Naive B cell (primary cell): ENCODE measurements at places on chromosomes 2 and 18.
A peak's percentile ranks its signal among the peaks of the same experiment; 100 is the strongest.

GRCh38 chr2:128502200-128502599 lies 183.5 kb upstream of the HS6ST1 start:
- DNase-seq, result no peak
- no peak overlapping the region for H3K4me3 ChIP-seq
- peaks cover 62% of the 10 kb centered on the region for H3K4me1 ChIP-seq
- no peak overlapping the region for H3K27ac ChIP-seq

GRCh38 chr2:212536817-212537725 lies 1.5 kb downstream of the ERBB4 start:
- H3K4me3 ChIP-seq, result peak overlapping the region; percentile 61
- H3K27me3 ChIP-seq, result peaks cover 55% of the 10 kb centered on the region
- H3K4me1 ChIP-seq, result peaks cover 12% of the 10 kb centered on the region
- H3K27ac ChIP-seq, result no peak overlapping the region
- no peak for DNase-seq

DNA sequence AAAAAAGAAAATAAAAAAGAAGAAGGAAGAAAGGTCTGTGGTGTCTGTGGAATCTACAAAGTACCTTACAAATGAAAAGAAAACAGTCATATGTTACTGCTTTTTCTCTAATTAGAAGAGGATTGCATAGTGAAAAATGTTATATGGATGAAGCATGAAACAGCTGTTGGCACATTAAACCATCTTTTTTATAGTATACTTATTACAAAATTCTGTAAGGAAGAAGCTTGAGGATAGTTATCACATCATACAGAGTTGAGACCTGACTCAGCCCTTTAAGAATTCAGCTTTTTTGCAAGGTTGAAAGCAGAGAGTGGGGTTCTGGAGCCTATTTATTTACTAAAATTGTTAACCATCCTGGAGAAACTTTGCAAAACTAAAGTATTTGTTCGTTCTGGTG lies 222.7 kb downstream of the PHLPP1 start:
- H3K27ac ChIP-seq, result no peak overlapping the region
- no peaks in the 10 kb centered on the region for H3K36me3 ChIP-seq
- H3K4me3 ChIP-seq, result no peak overlapping the region
- no peaks in the 10 kb centered on the region for H3K27me3 ChIP-seq

GRCh38 chr2:144645083-144645778 lies 125.3 kb upstream of the ZEB2 start:
- H3K4me3 ChIP-seq, result no peak overlapping the region
- H3K27me3 ChIP-seq, result no peaks in the 10 kb centered on the region
- DNase-seq, result no peak
- H3K36me3 ChIP-seq, result no peaks in the 10 kb centered on the region
- H3K27ac ChIP-seq, result no peak overlapping the region
- H3K4me1 ChIP-seq, result peaks cover 10% of the 10 kb centered on the region

DNA sequence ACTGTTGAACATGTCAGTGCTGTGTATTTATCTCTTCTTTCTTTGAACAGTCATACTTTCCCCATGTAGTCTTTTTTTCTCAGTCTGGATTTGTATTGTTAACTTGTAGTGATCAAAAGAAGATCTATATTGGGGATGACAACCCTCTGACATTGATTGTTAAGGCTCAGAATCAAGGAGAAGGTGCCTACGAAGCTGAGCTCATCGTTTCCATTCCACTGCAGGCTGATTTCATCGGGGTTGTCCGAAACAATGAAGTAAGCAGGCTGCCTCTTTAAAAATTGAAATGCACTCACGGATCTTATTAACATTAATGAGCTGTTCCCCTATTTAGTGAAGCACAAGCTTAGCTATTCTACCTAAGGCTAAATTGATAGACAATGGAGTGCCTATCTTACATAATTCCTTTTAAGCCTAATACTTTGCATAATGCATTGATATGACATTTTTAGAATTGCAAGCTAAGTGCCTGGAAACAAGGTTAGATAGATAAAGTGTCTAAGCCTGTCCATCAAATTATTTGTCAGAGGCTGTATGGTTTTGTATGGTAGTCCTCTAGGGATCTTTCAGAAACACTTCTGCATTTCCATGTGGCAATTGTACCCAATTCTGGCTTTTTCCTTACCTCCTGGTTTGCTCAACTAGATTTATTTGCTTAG lies 29.3 kb upstream of the FAM171B start:
- no peaks in the 10 kb centered on the region for H3K27me3 ChIP-seq
- no peak overlapping the region for H3K27ac ChIP-seq
- H3K36me3 ChIP-seq, result no peaks in the 10 kb centered on the region
- no peak for DNase-seq
- H3K4me3 ChIP-seq, result no peak overlapping the region
- no peaks in the 10 kb centered on the region for H3K4me1 ChIP-seq
